Hematopoietic multipotent progenitor cell treated with erythropoietin and hydrocortisone succinate and interleukin-3 and kit ligand, for 4 days (in vitro differentiated cells): ENCODE measurements at places on chromosomes 4 and X.
A peak's percentile ranks its signal among the peaks of the same experiment; 100 is the strongest.

- peak; percentile 16 for DNase-seq
Measured at GRCh38 chr4:24795666-24796381, 451 bp downstream of the SOD3 start.

DNA sequence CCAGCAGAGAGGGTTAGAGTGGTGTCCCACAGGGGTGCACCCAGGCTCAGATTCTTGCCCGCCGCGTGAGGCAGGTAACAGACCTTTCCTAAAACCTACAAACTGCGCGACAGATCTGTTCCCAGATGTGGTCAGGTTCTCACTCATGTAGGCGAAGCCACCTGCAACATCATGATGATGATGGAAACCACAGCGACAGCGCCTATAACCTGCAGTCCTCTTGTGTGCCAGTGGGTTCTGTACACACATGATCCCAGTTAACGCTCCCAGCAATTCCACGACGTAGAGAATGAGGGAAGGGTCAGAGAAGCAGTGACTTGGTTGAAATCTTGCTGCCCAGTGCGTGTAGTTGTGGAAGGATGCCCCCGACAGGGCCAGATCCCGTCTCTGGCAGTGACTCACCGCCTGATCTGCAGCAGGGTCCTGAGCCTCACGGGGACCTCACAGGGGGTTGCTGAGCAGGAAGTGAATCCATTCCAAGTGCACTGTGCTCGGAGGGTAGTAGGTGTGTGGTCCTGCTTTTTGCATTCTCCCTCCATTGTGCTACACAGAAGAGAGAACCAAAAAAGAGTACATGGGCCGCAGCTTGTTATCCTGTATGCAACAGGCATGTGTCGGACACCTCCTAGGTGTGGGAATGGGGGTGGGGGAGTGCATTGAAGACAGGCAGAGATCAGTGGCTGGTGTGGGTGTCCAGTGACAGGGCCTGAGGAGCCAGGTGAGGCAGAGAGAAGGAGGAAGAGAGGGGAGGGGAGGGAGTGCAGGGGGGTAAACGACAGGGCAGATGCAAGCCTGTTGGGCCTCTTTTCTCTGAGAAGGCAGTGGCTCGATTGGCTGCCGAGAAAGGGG lies 66.6 kb downstream of the MTMR1 start:
- DNase-seq, result no peak

GRCh38 chr4:6907658-6908191 lies 1.9 kb upstream of the TBC1D14 start:
- DNase-seq, result no peak

DNA sequence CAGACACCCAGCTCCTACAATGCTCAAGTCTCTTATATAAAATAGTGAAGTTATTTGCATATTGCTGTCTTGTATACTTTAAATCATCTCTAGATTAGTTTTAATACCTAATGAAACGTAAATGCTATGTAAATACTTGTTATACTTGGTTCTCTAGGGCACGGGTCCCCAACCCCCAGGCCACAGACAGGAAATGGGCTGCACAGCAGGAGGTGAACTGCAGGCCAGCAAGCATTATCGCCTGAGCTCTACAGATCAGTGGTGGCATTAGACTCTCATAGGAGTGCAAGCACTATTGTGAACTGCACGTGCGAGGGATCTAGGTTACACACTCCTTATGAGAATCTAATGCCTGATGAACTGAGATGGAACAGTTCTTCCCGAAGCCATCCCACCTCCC lies 395.9 kb upstream of the EMCN start:
- no peak for DNase-seq

- DNase-seq, result no peak
Measured at GRCh38 chr4:136651932-136652331, 880.4 kb downstream of the PCDH18 start.

- no peak for DNase-seq
Measured at GRCh38 chrX:21683941-21684340, 25.8 kb upstream of the KLHL34 start.
